Activated naive CD4-positive, alpha-beta T cell treated with anti-CD3 and anti-CD28 coated beads for 36 hours (primary cell): ENCODE measurements at places on chromosomes 5 and 9. TPM values are rescaled to one million over a fixed set of nuclear protein-coding genes. Genes with fewer than 3 reads are reported as not detected.

- no peak overlapping the region for H3K4me3 ChIP-seq
- H3K36me3 ChIP-seq = no peaks in the 10 kb centered on the region
- H3K27ac ChIP-seq = no peak overlapping the region
- H3K4me1 ChIP-seq = peaks cover 11% of the 10 kb centered on the region
- H3K27me3 ChIP-seq = peaks cover 40% of the 10 kb centered on the region
Measured at GRCh38 chr5:77208507-77209163, 1.8 kb upstream of the PDE8B start.

GRCh38 chr9:137579259-137579604, 507 bp upstream of the DPH7 start:
- H3K4me3 ChIP-seq = peak overlapping the region; percentile 81
- H3K36me3 ChIP-seq = peaks cover 19% of the 10 kb centered on the region

GRCh38 chr5:33059081-33059480, 348.0 kb downstream of the NPR3 start:
- H3K27ac ChIP-seq = no peak overlapping the region
- H3K36me3 ChIP-seq = no peaks in the 10 kb centered on the region
- H3K27me3 ChIP-seq = no peaks in the 10 kb centered on the region
- no peaks in the 10 kb centered on the region for H3K4me1 ChIP-seq
- no peak overlapping the region for H3K4me3 ChIP-seq
- DNase-seq = no peak

Gene NINJ1
- total RNA-seq = 96.9 TPM

DNA sequence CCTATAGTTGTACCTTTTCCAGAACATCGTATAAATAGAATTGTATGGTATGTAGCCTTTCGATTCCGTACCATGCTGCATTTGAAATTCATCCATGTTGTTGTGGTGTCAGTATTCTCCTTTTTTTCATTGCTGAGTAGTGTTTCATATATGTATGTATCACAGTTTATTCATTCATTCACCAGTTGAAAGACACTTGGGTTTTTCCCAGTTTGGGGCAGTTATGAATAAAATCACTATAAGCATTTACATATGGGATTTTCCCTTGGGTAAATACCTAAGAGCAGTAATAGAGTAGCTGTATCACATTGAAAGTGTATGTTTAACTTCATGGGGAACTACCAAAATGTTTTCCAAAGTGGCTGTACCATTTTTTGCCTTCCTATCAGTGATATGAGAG, 16.1 kb upstream of the FKTN start:
- peaks cover 9% of the 10 kb centered on the region for H3K4me1 ChIP-seq
- H3K27ac ChIP-seq = no peak overlapping the region
- DNase-seq = no peak
- H3K27me3 ChIP-seq = peaks cover 7% of the 10 kb centered on the region
- no peaks in the 10 kb centered on the region for H3K36me3 ChIP-seq

- DNase-seq = no peak
- H3K4me1 ChIP-seq = peaks cover 2% of the 10 kb centered on the region
- H3K36me3 ChIP-seq = no peaks in the 10 kb centered on the region
- H3K27ac ChIP-seq = no peak overlapping the region
Measured at GRCh38 chr5:176736301-176736930, 73.9 kb upstream of the UNC5A start.

GRCh38 chr9:99878651-99879050, 27.8 kb upstream of the STX17 start:
- DNase-seq = no peak
- H3K27me3 ChIP-seq = peaks cover 4% of the 10 kb centered on the region
- H3K4me3 ChIP-seq = no peak overlapping the region
- no peaks in the 10 kb centered on the region for H3K36me3 ChIP-seq
- no peak overlapping the region for H3K27ac ChIP-seq
- H3K4me1 ChIP-seq = peaks cover 6% of the 10 kb centered on the region

DNA sequence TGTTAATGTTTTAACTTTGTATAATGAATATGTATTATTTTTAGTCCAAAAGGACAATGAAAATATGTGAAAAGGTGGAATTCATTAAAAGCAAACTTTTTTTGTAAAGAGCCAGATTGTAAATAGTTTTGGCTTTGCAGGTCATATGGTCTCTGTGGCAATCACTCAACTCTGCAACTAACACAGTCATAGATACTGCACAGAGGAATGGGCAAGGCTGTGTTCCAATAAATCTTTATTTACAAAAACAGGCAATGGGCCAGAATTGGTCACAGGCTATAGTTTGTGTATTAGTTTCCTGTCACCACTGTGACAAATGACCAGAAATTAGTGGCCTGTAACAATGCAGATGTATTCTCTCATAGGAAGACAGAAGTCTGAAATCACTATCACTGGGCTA, 125.4 kb upstream of the PTCH1 start:
- H3K36me3 ChIP-seq = no peaks in the 10 kb centered on the region
- H3K4me3 ChIP-seq = no peak overlapping the region
- H3K27me3 ChIP-seq = peaks cover 5% of the 10 kb centered on the region
- DNase-seq = no peak
- H3K27ac ChIP-seq = no peak overlapping the region
- no peaks in the 10 kb centered on the region for H3K4me1 ChIP-seq

Gene ESM1
- total RNA-seq = not detected

Gene TEX48
- total RNA-seq = not detected

DNA sequence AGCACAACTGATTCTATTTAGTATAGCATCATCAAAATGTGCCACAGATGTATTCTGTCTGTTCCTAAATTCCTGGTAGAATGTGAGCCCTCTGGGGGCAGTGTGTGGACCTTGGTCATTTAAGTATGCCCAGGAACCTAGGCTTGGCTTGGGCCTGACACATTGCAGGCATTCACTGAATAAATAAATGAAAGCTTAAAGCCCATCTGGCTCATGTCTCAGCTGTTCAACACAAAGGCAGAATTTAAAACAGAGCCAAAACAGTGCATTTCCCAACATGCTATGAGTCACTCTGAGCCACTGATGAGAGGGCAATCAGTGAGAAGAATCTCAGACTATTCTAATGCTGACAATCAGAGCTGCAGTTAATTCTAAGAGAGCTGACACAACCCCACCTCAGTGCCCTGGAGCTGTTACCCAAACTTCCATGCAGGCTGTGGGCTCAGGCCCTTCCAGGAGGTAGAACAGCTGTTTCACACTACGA, 8.1 kb downstream of the FAM193B start:
- peak; percentile 8 for DNase-seq
- H3K36me3 ChIP-seq = peaks cover 7% of the 10 kb centered on the region
- H3K27me3 ChIP-seq = no peaks in the 10 kb centered on the region

Gene FGF18
- not detected for total RNA-seq

- H3K4me1 ChIP-seq = no peaks in the 10 kb centered on the region
- no peak overlapping the region for H3K27ac ChIP-seq
- DNase-seq = peak; percentile 5
- H3K27me3 ChIP-seq = peaks cover 13% of the 10 kb centered on the region
- no peak overlapping the region for H3K4me3 ChIP-seq
Measured at GRCh38 chr5:33379757-33380156, 61.0 kb upstream of the TARS1 start.

DNA sequence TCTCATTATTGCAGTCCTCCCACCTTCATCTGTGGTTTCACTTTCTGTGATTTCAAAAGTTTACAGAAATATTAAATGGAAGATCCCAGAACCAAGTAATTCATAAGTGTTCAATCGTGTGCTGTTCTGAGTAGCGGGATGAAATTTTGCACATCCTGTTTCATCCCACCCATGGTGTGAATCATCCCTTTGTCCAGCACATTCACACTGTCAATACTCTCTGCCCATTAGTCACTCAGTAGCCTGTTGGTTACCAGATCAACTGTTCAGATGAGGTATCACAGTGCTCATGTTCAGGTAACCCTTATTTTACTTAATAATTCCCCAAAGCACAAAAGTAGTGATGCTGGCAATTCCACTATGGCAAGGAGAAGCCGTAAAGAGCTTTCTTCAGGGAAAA, 26.8 kb downstream of the FAM81B start:
- H3K27ac ChIP-seq = no peak overlapping the region
- H3K4me1 ChIP-seq = no peaks in the 10 kb centered on the region
- DNase-seq = no peak
- no peaks in the 10 kb centered on the region for H3K36me3 ChIP-seq

Gene ANKRD55
- total RNA-seq = 14.1 TPM

DNA sequence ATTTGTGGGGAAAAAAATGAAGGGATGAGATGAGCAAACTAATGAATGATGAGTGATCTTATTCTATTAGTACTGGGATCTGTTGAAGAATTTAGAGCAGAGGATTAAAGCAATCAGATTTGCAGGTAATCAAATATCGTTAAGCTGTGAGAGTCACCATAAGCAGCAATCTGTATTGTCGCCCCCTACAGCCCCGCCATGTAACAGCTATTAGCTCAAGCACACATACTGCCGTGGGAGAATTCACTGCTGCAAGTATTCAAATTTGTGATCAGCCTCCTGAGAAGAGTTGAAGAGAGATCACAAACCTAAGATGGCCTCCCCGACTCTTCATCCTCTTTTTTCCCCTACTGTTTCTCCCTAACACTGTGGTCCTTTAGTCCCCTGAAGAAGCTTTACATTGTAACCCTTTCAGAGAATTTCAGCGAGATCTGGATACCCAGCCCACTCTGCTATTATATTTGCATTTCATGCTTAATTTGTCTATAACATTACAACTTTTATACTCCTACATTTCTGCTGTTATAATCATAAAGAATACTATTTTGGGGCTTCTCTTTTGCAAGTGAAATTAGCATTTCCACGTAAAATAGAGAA, 28.5 kb upstream of the PHF24 start:
- H3K4me3 ChIP-seq = no peak overlapping the region
- peaks cover 9% of the 10 kb centered on the region for H3K27me3 ChIP-seq
- peak; percentile 65 for DNase-seq
- H3K27ac ChIP-seq = no peak overlapping the region
- peaks cover 16% of the 10 kb centered on the region for H3K4me1 ChIP-seq

Gene HAVCR1
- 0.42 TPM for total RNA-seq

Gene LCN2
- total RNA-seq = not detected

DNA sequence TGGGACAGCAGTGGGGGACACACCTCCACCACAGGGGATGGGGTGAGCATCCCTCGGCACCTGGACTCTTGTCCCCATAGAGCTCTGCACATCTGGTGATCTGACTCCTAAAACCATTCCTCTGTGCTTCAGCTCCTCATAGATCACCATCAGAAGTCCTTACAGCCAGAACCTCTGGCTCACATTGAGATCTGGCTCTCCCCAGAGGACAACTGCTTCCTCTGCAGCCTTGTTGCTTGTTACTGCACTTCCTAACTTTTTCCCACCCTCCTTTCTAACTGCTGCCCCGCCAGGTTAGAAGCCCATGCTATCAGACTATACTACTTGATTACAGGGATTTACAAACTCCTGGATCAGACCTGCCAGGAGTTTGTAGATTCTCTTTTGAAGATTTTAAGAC, 64.5 kb downstream of the ARSB start:
- H3K27me3 ChIP-seq = no peaks in the 10 kb centered on the region
- no peak overlapping the region for H3K4me3 ChIP-seq
- no peaks in the 10 kb centered on the region for H3K4me1 ChIP-seq
- no peak for DNase-seq
- peaks cover 2% of the 10 kb centered on the region for H3K36me3 ChIP-seq
- H3K27ac ChIP-seq = no peak overlapping the region

DNA sequence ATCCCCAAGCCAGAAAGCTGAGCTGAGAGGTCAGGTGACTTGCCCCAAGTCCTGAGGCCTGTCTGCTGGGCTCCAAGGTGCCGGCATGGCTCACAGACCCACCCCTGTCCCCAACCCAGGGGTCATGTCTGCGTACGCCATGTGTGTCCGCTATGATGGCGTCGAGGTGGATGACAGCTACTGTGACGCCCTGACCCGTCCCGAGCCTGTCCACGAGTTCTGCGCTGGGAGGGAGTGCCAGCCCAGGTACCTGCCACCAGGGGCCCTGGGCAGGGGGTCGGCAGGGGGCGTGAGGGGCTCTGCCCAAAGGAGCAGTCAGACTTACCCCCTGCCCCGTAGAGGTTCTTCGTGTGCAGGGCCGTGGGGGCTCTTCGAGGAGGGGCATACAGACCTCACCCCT, 32.3 kb downstream of the ADAMTSL2 start:
- no peak overlapping the region for H3K4me3 ChIP-seq
- peaks cover 7% of the 10 kb centered on the region for H3K4me1 ChIP-seq
- H3K36me3 ChIP-seq = no peaks in the 10 kb centered on the region
- no peak for DNase-seq

DNA sequence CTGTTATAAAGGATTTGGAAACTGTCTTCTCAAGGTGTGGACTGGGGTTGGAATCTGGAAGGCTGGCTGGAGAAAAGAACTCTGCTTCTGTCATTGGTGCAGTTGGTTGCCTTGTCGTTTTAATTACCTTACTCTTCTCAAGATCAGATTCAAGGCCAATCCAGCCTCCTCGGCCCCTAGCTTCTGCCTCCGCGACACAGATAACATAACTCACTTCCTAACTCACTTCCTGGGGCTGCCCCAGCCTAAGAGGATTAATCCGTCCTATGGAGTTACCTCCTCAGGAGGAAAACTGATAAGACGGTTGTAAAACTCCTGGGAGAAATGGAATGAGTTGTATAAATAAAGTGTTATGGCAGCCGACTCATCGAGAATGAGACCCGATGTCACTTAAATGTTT, 389.1 kb upstream of the WWC1 start:
- no peaks in the 10 kb centered on the region for H3K4me1 ChIP-seq
- H3K27me3 ChIP-seq = peaks cover 9% of the 10 kb centered on the region
- no peak for DNase-seq
- H3K27ac ChIP-seq = no peak overlapping the region
- no peak overlapping the region for H3K4me3 ChIP-seq

Gene SREK1
- total RNA-seq = 60.0 TPM

DNA sequence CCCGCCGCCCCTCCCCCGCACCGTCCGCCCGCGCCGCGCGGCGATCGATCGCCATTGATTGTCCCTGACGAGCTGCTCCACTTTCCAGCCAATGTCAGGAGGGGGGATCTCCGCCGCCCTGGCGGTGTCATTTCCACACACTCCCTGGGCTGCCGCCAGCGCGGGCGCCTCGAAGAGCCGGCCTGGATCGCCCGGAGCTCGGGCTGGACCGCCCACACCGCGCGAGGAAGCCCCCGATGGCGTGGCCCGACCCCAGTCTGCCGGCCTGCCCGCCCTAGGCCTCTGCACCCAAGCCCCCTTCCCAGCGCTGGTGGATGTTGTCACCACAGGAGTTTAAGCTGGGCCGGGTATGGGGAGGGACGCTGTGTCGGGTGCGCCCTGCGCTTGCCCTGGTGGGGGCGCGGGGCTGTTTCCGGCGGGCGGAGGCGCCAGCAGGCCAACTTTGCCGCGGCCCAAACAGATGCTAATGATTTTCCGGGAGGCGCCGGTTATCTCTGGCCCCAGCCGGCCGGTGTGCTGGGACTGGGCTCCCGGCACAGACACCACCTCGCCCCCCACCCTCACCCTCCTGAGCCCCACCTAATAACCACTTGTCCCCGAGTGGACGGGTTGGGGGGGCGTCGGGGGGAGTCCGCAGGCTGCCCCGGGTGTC, 10.6 kb upstream of the CXXC5 start:
- H3K27me3 ChIP-seq = no peaks in the 10 kb centered on the region
- no peak overlapping the region for H3K4me3 ChIP-seq
- peaks cover 28% of the 10 kb centered on the region for H3K4me1 ChIP-seq
- no peaks in the 10 kb centered on the region for H3K36me3 ChIP-seq
